ENCODE measurements at places on chromosomes 7 and 10.

GRCh38 chr10:13633689-13634088 is 46.9 kb downstream of the PRPF18 start:
- H3K4me1 ChIP-seq: no peaks in the 10 kb centered on the region
- H3K36me3 ChIP-seq: peaks cover 24% of the 10 kb centered on the region
- no peaks in the 10 kb centered on the region for H3K27me3 ChIP-seq

DNA sequence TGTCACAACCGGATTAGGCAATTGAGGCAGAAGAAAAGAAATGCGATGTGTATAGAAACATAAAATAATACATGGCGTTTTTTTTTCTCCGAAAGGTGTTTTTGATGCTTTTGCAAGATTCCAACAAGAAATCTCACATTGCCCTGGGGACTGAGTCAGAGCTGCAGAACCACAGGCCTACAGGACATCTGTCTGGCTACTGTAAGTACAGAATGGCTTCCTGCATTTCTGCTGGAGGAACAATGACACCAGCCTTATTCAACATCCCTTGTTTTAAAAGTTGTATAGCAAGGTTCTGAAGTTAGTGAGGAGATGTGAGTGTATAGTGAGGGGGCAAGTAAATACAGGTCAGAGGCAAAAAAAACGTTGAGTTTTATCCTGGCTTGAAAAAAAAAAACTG is 256.4 kb downstream of the ABCA13 start:
- no peaks in the 10 kb centered on the region for H3K36me3 ChIP-seq
- H3K27me3 ChIP-seq: no peaks in the 10 kb centered on the region
- no peaks in the 10 kb centered on the region for H3K4me1 ChIP-seq
- DNase-seq: no peak
- H3K27ac ChIP-seq: no peak overlapping the region
- H3K4me3 ChIP-seq: no peak overlapping the region

DNA sequence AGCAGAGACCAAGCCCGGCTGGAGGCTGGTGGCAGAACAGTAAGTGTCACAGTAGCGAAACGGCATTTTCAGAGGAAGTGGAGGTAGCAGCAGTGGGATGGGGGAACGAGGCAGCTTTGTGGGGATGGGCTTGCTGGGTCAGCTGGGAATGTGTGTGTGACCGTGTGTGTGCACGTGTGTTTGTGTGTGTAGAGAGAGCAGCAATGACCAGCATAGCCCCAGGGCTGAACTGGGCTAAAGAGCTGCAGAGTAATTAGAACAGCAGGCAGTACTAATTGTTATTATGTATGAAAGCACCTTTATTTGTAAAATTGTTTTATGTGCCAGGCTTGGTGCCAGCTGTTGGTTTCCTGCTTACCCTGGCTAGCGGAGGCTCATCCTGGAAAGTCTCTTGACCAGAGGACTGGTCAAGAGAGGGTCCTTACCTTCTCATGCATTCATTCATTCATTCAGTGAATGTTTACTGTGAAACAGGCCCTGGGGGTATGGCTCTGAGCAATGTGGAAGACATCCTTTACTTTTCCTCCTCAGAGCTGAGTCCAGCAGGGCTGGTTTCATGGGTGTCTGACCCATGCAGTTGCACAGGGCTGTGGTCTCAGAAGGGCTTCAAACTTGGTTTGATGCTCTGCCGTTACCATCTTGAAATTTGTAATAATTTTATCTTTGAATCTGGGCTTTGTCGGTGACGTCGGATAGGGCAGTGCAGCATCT is 184.6 kb downstream of the SEC23IP start:
- DNase-seq: no peak
- peaks cover 24% of the 10 kb centered on the region for H3K27me3 ChIP-seq
- no peaks in the 10 kb centered on the region for H3K36me3 ChIP-seq
- H3K4me1 ChIP-seq: no peaks in the 10 kb centered on the region
- no peak overlapping the region for H3K4me3 ChIP-seq

DNA sequence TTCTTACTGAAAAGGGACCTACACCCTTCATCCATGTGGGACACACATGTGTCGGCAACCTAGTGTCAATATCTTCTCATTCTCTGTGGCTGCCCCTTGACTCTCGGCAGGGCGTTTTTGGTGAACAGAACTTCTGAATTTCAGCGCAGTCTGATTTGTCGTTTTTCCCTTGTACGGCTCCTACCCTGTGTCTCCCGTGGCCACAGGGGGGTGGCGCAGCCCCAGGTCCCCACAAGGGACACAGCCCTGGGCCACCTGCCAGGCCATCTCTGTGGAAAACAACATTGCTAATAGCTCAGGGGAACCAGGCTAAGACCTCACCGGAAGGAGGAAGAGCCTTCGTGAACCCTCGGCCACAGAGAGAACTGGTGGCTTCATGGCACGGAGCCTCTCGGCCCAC is 53.1 kb upstream of the NKX6-2 start:
- H3K4me3 ChIP-seq: no peak overlapping the region
- H3K4me1 ChIP-seq: no peaks in the 10 kb centered on the region
- H3K27me3 ChIP-seq: no peaks in the 10 kb centered on the region
- H3K36me3 ChIP-seq: no peaks in the 10 kb centered on the region

All from activated naive CD8-positive, alpha-beta T cell treated with anti-CD3 and anti-CD28 coated beads, Interleukin-2, amount 50 U/mL, for 24 hours (primary cell).